NCI-H187 (cell line): ENCODE measurements at places on chromosomes 12 and 14.

- no peak for DNase-seq
These were observed 112.8 kb downstream of the DACT1 start for GRCh38 chr14:58750321-58751269.

- DNase-seq = no peak
These were observed 16.9 kb downstream of the TAOK3 start for GRCh38 chr12:118355843-118356242.

DNA sequence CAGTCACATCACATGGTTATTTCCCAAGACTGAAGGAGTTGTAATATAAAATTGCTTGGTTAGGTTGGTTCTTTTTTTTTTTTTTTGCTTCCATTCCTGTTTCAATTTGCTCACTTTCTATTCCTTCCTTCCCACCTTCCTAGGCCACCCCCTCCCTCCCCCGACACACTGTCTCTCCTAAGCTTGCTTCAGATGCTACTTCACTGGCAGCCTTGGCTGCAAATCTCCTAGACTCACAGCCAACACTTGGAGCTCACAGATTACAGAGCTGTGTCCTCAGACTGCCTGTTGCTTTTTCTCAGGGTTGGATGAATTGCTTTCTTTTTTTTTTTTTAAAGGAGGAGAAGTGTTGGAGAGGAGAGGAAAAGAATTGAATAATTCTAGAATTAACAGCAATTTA is 77.3 kb upstream of the GRIN2B start:
- no peak for DNase-seq

DNA sequence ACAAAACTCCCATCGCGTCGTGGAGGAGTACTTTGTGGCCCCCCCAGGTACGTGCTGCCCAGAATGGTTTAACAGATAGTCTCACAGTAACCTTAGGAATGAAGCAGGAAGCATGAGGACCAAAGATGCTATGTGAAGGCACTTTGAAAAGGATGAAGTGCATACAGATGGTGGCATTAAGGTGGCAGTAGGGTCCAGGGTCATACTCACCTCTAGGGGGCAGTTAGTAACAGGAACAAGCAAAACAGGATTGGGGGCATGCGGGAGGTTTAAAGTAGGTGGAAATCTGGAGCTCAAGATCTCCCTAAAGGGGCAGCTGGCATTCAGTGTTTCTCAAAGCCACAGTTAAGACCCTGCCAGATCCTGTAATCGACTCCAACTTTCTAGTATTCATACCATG is 10.9 kb downstream of the GATC start:
- no peak for DNase-seq

- DNase-seq = no peak
These were observed 37.1 kb downstream of the TMEM30B start for GRCh38 chr14:61244009-61244408.

DNA sequence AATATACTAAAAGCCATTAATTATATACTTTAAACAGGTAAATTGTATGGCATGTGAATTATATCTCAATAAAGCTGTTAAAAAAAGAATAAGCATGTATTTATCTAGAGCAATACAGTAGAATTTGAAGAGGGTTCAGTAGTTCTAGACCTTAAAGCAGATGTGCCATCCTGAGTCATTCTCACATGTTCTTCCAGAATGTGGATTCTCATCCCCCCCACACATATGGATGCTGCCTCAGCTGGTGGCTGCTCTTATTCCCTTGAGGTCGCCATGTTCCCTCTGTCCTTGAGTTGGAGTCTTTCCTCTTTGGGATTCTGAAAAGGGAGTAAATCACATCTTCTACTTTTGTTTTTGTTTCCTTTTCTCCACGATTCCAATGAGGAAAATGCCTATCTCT is 321.3 kb downstream of the AEBP2 start:
- no peak for DNase-seq

GRCh38 chr12:120739821-120740613 is 14.4 kb downstream of the ACADS start:
- no peak for DNase-seq

GRCh38 chr12:117127933-117128823 is 29.0 kb upstream of the TESC start:
- no peak for DNase-seq

GRCh38 chr12:1594261-1595025 is at the start of gene FBXL14:
Gene FBXL14 (minus strand): TSS chr12:1594581. CDS start chr12:1594066, 515 bp downstream.
- DNase-seq = no peak

DNA sequence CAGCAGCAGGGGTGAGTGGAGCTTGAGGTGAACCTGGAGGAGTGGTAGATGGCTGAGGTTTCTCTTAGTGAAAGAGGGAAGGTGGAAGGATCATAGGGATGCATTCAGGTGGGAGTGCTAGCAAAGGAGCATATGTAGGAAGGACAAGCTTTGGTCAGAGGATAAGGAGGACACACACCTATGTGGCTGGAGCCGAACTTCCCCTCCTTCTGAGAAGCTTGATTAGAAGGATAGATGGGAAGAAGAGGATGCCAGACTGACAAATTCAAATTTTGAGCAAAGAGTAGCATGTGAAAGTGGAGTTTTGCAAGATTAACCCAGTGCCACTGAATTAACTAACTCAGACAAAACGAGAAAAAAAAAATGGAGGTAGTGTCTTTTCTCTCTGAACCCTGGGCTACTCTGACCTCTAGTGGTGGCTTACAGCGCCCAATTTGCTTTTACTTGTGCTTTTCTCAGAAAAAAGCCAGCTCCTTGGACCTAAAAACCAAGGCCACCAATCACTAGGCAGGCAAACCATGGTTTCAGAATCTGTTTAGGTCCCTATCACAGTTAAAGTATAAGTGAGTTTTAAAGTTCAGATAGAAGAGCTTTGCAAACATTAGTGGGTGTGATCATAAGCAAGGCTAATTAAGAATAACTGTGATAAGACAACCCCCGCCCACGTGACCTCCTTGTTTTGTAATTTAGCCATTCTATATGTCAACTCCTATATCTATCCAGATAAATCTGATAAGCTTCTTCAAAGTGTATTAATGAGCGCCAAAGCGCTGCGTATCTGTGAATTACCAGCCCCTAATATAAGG is 15.5 kb downstream of the EMP1 start:
- DNase-seq = peak; percentile 54

- no peak for DNase-seq
These were observed 6.1 kb downstream of the IFI27L2 start for GRCh38 chr14:94123296-94123695.

- no peak for DNase-seq
These were observed 18.4 kb downstream of the RACGAP1 start for GRCh38 chr12:50006754-50007442.

DNA sequence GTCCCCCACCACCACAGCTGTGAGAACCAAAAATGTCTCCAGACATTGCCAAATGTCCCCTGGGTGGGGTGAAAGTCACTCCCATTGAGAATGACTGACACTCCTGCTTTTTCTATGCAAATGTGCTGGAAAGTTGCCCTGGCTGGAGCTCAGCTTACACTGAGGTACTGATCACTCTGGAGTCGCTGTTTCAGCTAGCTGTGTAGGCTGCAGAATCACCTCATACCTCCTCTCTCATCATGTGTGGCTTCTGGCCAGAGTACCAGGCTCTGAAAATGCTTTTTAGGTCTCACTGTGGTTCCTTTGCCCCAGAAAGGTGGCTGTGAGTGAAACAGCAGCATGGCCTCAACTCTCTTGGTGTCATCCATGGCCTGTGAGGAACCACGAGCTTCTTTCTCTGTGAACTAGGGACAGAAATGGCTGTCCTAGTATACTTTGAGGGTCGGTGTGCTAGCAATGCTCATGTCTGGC is 414.4 kb downstream of the DPF3 start:
- DNase-seq = no peak

- no peak for DNase-seq
These were observed 596 bp downstream of the DLST start for GRCh38 chr14:74882103-74882920.

- DNase-seq = no peak
These were observed 4.6 kb upstream of the CD4 start for GRCh38 chr12:6784761-6785160.

DNA sequence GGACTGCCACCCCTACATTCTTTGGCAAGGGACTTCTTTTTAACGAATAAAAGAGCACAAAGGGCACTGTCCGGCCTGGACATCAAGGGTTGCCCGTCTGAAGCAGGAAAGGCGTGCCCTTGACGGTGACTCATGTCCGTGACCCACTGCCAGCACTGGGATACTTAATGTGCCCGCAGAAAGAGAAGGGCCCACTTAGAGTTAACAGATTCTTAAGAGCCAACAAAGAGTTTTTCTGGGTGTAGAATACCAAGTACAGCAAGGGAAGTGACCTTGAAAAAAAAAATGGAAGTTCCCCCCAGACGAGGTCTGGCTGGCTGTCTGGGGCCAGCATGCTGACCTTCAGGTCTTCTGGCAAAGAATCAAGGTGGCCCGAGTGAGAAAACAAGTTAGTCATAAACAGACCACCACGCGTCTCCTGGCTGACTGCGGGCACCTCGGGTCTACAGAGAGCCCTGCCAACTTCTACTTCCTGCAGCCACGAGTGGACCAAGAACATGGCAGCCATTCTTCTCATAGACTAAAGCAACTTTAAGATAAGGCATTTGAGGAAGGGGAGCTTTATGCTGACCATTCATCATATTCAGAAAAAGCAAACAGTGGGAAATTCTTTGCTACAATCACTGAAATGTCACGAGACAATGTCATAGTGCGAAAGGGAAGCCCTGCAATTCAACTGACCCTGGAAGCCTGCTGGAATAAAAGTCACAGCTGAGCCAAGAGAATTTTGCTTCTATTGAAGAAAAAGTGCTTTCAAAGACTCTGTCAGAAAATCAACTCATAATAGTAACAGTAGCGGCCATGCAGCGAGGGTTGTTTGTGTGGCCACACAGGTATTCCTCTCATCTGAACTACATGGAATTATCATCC is 10.5 kb upstream of the SELPLG start:
- DNase-seq = no peak

DNA sequence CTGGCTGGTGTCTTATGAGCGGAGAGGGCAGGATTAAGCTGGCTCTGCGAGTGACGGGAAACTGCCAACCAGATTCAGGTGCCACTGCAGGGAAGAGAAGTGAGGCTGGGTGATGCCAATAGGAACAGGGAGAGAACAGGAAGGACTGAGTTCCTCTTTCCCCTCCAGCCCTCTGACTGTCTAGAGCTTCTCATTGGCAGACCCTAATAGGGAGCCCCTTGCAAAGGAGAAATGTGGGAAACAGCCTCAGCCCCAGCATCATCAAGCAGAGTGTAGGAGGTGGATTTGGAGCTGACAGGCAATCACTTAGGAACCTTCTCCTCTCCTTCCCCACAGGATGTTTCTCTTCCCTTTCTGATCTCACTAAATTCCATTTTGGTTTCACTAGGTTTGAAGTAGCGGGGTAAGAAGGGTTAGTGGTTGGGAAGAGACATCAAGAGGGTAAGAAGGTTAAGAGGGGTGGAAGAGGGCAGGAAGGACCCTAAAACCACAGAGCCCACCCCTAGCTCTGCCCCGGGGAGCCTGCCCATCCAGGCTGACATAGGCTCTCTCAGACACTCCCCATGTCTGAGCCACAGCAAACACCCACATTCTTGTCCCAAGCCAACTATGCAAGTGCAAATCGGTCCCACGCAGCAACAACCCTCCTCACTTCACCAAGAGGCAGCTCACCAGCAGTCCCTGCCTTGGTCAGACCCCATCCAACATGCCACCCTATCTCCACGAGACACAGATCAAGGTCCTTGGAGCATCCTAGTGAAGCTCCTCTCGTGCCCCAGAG is 111.1 kb downstream of the STAB2 start:
- no peak for DNase-seq

DNA sequence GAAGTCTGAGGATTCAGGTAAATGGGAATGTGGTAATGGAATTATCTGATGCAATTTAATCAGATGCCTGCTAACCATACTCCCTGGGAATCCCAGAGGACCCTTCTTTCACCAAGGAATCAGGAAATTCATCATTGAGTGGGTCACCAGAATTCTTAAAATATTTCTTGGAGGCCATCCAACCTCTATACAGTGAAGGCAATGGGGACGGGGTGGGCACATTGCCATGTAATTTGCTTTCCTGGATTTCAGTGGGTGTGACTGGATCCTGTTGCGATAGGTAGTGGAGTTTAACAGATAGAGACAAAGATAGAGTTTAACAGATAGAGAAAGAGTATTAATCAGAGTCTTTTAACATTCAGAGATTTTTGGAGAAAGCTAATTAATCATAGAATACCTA is 394.4 kb downstream of the DAD1 start:
- no peak for DNase-seq

DNA sequence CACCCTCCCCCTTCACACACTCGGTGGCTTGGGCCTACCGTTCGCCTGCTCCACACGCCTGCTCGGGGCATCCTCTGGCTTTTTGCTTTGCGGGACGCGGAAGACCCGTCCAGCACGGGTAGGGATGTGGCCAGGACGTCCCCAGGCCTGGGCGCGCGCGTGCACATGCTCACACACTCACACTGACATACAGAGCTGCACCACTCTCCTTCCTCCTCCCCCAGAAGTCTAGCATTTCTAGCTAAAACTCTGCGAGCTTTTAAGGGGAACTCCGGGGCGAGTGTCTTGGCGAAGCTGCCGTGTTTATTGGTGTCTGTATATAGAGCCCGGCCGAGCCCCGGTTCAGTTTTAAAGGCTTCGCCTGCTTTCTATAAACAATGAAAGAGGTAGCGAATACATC is 5.0 kb downstream of the TBX5 start:
- no peak for DNase-seq

- DNase-seq = no peak
These were observed 29.8 kb downstream of the ITPK1 start for GRCh38 chr14:93085911-93086310.

- DNase-seq = no peak
These were observed 130.7 kb downstream of the CRACR2A start for GRCh38 chr12:3622021-3622821.

- DNase-seq = no peak
These were observed 4.6 kb downstream of the DTX1 start for GRCh38 chr12:113061061-113061694.

GRCh38 chr12:105562199-105562971 is 231.9 kb downstream of the C12orf75 start:
- no peak for DNase-seq

- DNase-seq = no peak
These were observed 110.1 kb downstream of the SAMD4A start for GRCh38 chr14:54676812-54677708.
